Stimulated activated CD8-positive, alpha-beta memory T cell treated with anti-CD3 and anti-CD28 coated beads, Interleukin-7, amount 100 ng/mL, for 1 hour (primary cell): ENCODE measurements at places on chromosomes 7 and 10.

DNA sequence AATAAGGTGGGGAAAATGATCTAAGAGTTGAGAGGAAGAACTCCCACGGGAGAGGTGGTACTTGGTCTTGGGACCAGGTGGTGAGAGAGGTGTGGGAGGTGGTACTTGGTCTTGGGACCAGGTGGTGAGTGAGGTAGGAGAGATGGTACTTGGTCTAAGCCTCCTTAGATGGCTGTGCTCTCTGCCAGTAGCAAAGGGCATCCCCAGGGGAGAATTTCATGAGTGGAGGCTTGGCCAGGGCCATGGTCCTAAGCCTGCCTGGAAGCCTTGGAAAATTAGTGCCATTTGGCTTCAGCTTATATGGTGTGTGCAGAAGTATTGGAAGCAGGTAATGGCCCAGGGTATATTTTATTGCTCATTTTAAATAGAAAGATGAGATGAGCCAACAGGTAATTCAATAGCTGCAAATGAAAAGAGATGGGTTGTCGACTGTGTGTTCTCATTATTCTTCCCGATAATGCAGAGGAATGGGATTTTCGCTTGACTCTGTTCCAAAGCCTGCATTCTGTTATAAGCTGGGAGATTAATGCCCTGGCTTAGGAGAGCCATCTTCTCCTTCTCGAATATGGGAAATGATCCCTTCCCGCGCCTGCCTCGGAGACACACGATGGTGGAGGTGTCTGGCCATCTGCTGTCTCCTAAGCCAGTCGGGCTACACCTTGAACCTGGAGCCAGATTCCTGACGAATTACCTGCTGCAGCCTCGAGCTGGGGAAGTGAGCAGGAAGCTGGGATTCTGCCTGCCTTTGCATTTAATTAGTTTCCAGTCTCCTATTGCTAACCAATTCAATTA, 287.8 kb downstream of the GALNT17 start:
- DNase-seq, result no peak

- DNase-seq, result no peak
Observed at GRCh38 chr10:77436257-77436975, 201.2 kb downstream of the KCNMA1 start.

- DNase-seq, result no peak
Observed at GRCh38 chr10:78745441-78745840, 323.3 kb upstream of the ZMIZ1 start.

DNA sequence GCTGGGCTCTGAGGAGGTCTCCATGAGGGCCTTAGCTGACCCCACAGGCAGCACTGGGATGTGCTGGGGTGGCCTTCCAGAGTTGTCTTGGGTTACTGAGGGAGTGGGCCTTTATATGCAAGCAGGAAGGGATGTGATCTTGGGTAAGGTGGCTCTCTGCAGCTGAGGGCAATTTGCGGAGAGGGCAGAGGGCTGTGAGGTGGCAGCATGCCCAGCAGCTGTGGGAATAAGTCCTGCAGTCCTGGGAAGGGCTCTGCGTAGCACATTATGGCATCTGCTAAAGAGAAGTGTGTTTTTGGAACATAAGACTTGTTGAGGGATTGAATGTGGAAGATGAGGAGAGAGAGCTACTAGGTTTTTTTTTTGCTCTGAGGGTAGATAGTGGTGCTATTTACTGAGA, 99.6 kb upstream of the KMT2E start:
- no peak for DNase-seq

- DNase-seq, result no peak
Observed at GRCh38 chr7:128827248-128827958, 2.8 kb upstream of the FLNC start.

GRCh38 chr7:30671793-30672465, 10.3 kb downstream of the CRHR2 start:
- DNase-seq, result no peak

DNA sequence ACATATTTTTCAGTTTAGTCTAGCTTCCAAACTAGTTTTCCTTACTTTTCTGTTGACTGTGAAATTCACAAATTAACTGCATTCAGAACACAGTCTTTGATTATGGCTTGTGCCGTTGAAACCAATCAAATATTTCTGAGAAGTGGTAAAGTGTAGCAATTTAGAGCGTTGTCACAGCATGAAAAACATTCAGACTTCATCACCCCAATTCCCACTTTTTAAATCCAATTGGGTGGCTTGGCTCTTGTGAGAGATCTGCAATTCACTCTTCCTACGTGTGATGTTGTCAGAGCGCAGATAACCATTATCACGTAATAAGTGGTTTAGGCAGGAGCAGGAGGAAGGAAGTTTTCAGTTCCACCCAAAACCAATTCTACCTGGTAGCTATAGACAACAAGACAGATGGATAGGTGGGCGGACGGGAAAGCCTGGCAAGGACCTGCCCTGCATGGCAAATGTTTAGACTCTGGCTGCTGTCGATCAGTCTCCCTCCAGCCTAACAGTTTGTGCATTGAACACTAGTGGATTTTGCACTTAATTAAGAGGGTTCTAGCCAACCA, 8.9 kb downstream of the COBL start:
- no peak for DNase-seq

- DNase-seq, result no peak
Observed at GRCh38 chr10:29888321-29888720, 171.1 kb downstream of the JCAD start.

DNA sequence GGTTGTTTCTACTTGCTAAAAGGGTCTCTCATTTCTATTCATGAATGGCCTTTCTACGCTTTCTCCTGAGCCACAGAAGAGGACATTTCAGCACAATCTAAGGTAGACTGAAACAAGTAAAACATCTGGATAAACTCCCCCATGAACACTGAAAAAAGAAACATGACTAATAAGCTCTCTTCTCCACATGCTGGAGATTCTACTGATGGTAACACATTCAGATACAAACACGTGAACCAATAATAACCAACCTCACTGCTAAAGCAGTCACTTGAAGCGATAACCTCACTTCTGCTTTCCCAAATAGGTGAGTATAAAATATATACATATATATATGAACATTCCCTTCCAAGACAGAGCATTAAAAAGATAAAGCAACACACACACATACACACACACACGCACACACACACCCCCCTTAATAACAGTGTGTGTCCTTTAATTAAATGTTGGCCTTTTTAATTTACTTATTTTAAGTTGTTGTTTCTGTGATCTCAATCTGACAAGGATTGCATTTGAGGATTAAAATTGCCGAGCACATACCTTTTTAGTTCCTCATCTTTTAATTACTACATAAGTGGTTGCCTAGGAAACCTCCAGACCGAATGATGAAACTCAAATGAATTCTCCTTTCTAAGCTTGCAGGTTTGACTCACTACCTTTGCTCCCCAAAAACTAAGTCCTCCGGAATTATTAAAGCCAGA, 292.4 kb upstream of the KLF14 start:
- no peak for DNase-seq

- no peak for DNase-seq
Observed at GRCh38 chr10:110483633-110484032, 14.1 kb upstream of the DUSP5 start.

DNA sequence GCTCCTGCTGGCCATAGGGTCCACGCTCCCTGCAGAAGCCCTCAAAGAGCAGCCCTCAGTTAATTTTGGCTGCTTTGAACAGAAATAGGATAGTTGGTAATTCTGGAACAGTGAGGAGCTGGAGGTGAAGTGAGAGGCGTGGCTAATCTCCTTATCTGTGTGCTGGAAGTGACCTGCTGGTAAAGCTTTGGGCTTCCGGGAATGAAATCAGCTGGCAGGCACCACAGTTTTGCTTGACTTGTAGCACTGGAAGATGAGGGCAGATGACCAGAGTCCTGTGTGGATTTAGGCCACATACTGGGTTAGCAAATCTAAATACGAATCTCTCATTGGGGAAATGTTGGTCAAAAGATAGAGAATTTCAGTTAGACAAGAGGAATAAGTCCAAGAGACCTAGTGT, 10.2 kb downstream of the ATP6V0E2 start:
- DNase-seq, result no peak

GRCh38 chr7:105141068-105141467, 127.1 kb downstream of the KMT2E start:
- DNase-seq, result no peak

- no peak for DNase-seq
Observed at GRCh38 chr7:30694218-30694745, 12.0 kb upstream of the CRHR2 start.

GRCh38 chr7:69540287-69540686, 58.0 kb upstream of the AUTS2 start:
- no peak for DNase-seq

- DNase-seq, result no peak
Observed at GRCh38 chr10:15361131-15361530, 10.0 kb downstream of the FAM171A1 start.

GRCh38 chr7:38632411-38632810, 1.2 kb upstream of the AMPH start:
- no peak for DNase-seq

DNA sequence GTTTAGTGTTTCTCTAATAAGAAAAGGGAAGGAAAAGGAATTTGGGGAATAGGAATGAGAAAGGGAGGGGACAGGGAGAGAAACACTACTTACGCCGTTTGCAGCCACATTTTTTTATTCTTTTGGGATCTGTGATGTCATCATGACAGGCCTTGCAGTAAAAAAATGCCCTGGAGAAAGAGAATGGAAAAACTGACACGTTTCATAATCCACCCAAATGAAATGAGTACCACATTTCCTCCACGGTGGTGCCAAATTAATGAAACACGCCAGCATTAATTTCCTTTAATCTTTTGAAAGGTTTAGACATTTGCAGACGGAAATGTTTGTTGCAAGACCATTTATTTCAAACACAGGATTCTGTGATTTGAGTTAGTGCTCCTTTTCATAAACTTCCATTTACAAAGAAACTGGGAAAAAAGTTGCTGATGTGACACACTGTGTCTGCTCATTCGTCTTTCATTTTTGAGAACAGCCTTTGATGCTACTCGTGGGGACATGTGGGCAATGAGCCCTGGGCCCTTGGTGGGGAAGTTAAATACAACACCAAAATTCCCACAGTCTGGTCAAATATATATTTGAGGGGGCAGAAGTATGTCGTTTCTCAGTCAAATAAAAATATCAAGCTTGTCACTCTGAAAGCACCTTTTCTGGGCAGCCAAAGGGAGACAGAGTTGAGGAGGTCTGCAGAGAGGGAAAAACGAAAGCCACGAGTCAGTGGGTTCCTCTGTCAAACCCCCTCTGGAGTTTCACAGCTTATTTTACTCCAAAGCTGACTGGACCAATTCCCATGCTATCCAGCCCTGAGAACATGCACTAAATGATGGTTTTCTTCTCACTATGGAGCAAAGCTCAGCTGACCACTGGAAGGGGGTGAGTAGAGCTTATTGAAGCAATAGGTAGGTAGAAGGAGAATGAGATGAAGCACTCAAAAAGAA, 625.5 kb downstream of the KCNMA1 start:
- no peak for DNase-seq

DNA sequence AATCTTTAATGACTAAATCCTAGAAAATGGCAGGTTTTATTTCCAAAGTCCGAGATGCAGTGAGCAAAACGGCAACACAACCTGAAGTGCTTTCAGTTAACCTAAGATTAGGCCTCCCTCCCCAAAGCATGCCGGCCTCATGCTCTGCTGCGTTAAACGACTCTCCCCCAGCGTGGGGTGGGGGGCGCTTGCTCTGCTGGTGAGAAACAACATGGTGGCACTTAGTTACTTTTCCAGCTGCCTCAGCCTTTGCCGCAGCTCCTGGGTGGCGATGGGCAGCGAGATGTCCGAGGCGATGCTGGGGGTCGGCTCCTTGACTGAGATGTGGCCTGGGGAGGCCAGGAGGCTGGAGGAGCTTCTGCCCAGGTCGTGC, 36.7 kb upstream of the NCAPG2 start:
- DNase-seq, result no peak

GRCh38 chr10:132806110-132806509, 20.2 kb upstream of the NKX6-2 start:
- no peak for DNase-seq

DNA sequence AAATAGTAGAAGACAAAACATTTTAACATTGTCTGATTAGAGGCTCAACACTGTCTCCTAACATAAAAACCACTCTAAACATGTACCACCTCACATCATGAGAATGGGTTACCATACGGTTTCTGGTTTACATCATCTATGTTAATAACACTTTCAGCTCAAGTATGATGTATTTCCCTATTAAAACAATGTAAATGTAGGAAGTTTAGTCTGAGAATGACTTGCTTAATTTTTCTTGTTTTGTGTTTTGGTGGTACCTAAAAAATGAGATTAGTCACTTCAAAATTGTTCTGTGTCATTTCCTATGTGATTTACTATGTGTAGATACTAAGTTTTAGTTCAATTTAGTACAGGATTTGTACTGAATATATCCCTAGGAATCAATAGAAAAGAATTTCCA, 195.8 kb upstream of the SEMA3C start:
- DNase-seq, result no peak

GRCh38 chr10:14004536-14004935, 326.2 kb downstream of the FRMD4A start:
- DNase-seq, result no peak

GRCh38 chr7:147298611-147299043, 1182.0 kb downstream of the CNTNAP2 start:
- no peak for DNase-seq

DNA sequence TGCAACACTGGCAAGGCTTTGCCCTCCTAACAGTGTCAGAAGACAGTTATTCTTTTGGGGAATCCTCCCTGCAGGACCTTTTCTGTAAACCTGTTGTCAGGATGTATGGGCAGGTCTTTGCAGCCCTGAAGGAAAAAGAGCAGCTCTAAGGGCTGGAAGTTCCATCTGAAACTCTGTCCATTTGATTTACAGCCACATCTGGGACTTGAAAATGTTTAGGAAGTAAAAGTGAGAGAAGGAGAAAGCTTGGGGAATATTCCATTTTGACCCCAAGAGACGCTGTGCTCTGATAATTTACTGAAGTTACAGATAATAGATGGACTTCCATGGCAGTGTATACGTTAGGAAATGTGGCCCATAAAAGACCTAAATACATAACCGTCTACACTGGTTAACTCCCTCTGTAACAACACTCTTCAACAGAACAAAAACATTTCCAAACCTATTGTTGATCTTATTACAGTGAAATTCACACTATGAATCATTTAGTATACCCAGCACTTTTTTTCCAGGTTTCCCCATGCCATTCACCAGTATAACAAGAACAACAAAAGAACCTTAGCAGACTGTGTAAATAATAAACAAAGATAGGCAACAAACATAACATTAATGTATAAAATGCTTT, 89.1 kb downstream of the KIAA1549 start:
- no peak for DNase-seq

GRCh38 chr7:140014123-140014522, 48.6 kb downstream of the PARP12 start:
- DNase-seq, result no peak

DNA sequence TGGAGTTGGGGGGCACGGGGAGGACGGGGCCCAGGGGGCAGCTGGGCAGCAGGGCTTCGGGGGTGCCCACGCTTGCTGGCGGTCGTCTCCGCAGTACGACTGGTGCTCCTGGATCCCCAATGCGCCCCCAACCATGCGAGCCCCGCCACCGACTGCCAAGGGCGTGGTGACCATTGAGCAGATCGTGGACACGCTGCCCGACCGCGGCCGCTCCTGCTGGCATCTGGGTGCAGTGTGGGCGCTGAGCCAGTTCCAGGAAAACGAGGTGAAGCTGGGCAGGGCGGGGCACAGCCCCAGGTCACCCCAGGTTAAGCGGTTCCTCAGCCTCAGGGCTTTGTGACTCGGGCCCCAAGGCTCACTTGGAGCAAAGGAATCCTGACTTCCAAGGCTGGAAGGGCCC, 70.0 kb downstream of the ALOX5 start:
- DNase-seq, result no peak

- no peak for DNase-seq
Observed at GRCh38 chr10:100157156-100157555, 28.7 kb downstream of the ERLIN1 start.
